Panc1 (cell line): ENCODE measurements at places on chromosomes 4 and X.

DNA sequence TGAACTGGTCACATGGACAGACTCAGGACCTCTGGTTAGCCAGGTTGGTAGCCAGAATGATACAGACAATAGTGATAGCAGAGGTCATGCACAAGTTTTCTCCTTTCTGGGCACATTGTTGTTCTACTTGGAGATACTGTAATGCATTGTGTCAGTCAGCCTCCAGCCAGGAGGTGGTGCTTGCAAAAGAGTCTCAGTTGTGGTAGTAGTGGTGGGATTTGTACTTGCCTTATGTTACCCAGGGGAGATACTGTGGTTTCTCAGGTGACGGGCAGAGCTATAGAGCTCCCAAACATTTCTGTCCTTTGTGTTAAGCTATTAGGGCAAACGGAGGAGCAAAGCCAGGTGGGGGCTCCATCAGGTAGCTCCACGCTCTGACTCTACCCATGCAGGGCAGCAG is 190.5 kb downstream of the STPG2 start:
- no peak for DNase-seq

GRCh38 chr4:70623323-70623722 is 5.2 kb upstream of the ENAM start:
- DNase-seq = no peak

DNA sequence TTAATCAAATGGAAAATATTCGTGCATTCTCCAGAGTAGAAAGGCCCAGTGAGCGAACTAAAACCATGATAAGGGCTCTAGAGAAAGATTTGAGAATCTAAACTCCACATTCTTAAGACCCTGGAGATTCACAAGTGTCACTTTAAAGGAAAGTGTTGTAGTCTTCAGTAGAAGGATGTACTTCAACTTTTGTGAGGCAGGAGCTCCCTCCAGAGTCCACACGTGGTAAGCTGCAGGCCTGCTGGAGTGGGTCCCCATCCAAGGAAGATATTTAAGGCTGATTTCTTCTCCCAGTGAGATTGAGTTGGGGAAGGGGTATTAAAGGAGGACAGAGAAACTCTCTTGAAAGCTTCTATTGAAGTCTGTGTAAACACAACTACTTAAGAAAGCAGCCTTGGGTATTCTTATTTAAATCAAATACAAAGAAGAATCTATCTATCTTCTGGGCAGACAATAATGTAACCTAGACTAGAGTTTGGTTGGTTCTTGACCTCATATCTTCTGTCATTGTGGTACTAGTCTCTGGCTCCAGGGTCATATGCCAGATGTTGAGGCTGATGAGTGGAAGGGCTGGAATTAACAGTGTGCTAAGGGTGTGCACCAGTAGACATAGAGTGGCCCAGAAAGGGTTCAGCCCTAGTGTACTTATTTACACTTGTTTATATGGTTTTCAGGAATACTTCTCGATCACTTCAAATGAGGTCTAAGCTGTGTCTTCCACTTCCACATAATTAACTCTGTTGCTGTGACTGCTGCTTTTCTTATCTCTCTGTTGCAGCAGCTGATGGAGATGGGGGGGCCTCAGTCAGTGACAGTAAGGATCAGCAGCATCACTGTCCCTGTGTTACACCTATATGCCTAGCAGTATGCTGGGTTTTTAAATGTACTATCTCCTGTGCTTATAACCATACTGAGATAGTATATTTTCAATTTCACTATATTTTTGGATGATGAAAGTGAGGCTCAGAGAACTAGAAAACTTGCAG is 76.1 kb downstream of the HMGB2 start:
- peak; percentile 60 for DNase-seq

GRCh38 chrX:69496183-69496582 is 7.9 kb upstream of the NALF2 start:
- no peak for DNase-seq

DNA sequence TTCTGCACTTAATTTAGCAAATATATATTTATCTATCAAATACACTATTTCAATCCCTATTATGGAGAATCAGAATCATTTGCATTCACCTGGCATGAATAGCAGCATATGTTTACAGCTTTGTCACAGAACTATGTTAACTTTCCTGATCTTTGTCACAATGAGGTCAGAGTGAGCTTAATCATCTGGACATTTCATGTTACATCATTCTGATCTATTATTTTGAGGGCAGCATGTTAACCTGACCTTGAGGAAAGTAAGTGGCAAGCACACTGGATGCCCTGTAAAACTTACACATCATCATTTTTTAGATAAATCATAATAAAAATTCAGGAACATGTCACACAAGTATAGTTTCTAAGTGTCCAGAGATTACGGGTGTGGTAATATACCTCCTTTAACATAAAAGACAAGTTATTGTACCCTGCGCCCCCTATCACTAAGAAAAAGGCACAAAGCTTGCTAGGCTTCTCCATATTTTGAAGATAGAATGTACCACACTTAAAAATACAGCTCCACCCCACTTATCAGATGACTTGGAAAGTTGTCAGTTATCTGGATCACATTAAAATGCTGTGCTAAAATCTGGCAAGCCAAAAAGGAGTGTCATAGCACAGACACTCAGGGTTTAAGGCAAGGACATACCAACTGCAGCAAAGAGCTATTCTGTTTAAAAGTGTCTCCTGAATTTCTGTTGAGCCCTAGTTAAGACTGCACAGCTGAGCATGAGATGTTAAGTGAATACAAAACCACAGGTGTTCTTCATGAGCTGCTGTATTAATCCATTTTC is 182.7 kb upstream of the FAT4 start:
- DNase-seq = no peak

DNA sequence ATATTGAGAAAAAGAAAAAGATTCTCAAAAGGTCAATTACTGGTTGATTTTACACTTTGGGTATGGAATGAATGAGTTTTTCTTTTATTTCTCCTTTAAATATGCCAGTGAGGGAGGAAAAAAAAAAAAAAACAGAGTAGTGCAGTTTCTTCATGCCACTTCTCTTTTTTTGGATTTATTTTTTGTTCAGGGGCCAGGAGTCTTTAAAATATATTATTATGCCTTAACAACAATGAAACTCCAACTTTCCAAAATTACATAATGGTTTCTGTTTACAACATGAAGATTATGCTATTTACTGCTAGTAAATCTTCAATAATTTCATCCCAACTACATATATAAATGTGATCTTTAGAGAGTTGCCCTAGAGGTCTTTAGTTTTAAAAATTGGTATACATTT is 31.9 kb downstream of the DTHD1 start:
- no peak for DNase-seq

GRCh38 chr4:73583666-73584065 is 36.6 kb downstream of the RASSF6 start:
- DNase-seq = no peak

GRCh38 chrX:155031657-155032056 is 5.0 kb downstream of the FUNDC2 start:
- DNase-seq = no peak

DNA sequence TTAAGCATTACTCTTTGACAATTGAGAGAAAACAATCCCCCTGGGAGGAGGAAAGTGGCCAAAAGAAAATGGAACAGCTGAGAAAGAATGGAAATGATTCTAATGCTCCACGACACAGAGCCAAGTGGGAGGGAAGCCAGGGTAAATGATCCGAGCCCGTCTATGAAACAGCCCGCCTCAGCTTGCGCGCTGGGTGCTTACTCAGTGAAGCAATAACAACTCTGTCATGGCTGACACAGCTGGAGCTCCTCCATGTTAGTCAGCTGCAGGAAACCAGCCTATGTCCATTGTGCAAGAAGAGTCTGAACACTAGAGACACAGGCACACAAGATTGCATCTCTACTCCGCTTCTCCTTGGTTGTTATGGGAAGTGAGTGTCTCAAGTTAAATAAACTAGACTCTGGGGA is 19.3 kb downstream of the NOA1 start:
- no peak for DNase-seq

- DNase-seq = no peak
Measured at GRCh38 chr4:77006753-77007353, 57.3 kb downstream of the SEPTIN11 start.
